ENCODE measurements at places on chromosomes 5 and 9.

GRCh38 chr9:112846528-112847488 lies 43.9 kb downstream of the SLC46A2 start:
- DNase-seq, result no peak

- DNase-seq, result no peak
Observed at GRCh38 chr5:66234241-66234640, 90.1 kb downstream of the SREK1 start.

DNA sequence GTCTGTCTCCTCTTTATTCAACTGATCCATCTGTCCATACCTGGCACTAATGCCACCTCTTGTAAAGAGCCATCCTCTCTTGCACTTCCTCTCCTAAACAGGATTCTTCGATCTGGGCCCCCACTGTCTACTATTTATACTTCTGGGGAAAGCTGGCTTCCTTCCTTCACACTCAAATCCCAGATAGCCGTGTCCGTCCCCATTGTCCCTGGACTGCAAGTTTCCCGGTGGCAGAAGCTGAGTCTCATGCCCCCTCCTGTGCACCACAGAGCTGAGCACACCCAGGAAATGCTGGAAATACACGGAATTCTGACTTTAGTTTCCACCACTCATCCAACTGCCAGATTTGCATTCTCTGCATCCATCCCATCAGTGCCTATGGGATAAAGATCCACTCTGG lies 84.0 kb downstream of the MARCHF11 start:
- no peak for DNase-seq

- no peak for DNase-seq
Observed at GRCh38 chr9:135536216-135536615, 9.7 kb upstream of the OBP2A start.

- no peak for DNase-seq
Observed at GRCh38 chr9:114416906-114417305, 29.1 kb upstream of the AKNA start.

DNA sequence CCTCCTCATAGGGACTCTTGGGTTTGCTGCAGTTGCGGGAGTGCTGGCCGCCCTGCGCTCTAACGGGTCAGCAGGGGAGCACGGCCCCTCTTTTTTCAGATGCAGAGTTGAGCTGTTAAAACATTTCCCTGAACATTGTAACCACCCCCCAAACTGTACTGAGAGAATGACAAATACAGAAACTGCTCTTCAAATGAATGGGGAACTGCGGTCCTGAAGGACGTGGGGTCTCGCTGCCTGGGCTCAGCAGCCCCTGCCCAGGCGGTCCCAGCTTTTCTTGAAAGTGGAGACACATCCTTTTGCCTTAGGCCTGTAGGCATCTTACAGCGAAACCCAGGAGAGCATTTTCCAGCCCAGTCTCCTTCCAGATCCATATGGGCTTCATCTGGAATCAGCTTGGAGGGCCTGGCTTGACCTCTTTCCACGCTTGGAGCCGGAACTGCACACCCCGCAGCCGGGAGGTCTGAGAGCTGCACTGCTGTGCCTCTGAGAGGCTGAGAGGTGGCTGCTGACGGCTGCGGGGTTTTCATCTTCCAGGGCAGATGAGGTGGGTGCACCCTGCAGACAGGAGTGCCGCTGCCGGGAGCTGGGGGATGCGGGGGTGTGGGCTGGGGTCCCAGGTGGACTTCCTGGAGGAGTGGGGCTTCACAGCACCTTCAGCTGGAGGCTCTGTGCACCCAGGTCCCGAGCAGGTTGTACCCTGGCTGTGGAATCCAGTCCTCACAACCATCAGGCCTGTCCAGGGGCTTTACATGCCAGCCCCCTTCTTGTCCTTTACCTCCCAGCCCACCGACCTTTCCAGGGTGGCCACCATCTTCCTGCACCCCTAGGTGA lies 1.2 kb upstream of the AGPAT2 start:
- DNase-seq, result no peak

- no peak for DNase-seq
Observed at GRCh38 chr5:16727755-16728325, 111.0 kb upstream of the RETREG1 start.

- no peak for DNase-seq
Observed at GRCh38 chr9:105901514-105902109, 207.3 kb downstream of the TMEM38B start.

DNA sequence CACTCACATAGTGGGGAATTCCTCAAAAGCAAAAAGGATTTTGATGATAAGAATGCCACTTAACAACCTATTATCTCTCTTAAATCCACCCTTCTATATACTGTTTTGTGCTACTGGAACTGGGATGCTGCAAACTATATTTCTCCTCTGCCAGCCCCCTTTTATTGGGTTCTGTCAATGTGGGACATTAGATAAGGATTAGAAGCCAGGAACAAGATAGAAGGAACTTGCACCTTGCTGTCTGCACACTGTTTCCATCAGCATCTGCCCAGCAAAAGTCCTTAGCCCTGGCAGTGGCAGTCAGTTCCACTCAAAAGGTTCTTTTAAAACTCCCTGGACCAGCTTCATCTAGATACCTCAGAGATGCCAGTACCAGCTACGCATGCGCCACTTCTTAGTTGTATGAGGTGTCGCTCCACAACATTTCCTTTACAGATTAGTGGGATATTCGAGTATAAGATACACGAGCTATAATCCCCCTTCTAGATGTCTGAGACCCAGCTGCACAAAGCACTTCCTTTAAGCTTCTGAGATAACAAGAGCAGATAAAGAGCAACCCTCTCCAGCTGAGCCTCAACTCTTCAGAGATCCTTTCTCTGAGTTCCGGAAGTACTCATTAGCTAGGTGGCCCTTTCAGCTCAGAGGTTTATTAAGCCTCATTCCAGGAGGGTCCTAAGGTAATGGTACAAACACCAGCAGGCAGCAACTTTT lies 45.3 kb downstream of the CERT1 start:
- DNase-seq, result no peak

DNA sequence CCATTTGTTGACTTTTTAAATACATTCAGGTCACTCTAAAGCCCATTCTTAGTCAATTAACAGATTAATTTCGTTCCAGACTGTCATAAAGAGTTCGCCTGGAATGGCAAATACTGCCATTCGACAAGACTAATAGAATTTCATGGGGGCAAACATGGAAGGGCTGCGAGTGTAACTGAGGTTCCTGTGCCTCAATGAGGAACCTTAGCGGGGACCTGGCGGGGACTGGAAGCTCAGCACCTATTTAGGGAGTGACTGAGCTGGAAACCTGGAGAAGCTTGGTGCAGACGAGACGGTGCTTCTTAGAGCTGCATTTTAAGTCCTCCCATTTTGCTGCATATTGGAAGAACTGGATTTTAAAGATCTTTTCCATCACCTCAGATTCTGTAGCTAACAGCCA lies 3.4 kb downstream of the VCAN start:
- DNase-seq, result peak; percentile 16

DNA sequence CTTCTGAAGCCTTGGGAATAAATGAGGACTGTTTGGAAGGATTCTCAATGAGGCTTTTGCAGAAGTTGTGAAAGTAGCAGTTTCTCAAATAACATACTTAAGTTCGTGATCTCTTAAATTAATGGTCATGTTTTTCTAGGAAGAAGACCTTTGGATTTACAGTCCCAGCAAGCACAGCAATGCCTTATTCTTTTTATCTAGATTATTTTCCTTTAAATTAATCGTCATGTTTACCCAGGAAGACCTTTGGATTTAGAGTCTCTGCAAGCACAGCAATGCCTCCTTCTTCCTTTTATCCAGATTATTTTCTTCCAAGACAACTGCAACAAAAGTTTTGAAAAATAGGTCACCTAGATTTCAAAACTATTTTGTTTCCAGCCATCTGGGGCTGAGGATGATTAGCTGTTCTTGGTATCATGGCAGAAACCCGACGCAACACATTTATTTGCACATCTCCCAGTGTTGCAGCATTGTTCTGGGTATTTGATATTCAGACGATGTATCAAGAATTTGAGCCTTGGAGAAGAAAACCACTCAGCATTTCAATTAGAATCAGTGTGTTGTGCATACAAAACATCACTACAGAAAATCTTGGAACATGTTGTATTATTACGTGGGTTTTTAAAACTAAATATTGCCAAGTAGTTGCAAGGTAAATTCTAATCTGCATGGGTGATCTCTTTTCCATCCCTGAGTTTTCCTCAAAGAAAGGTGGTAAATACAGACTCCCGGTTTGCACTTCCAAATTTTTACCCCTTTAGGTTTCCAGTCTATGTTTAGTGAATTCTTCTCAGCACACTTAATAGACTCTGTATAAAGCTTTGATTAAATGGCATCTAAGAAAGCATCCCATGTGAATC lies 50.9 kb downstream of the JAKMIP2 start:
- DNase-seq, result no peak

DNA sequence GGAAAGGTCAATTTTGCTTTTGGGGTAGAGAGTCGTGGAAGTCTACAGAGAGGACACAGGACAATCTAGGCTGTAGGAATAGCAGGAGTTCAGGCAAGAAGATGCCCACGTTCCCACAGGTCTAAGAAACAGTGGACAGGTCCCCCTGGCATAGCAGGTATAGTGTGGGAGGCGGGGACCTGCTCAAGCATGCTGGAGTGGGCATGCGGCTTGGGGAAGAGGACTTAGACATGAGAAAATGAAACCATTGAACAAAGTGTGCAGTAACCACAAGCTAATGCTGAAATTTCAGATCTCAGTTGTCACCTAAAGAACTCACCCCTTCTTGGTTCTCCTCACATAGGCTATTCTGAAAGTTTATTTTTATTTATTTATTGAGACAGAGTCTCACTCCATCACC lies 142.8 kb upstream of the EFNA5 start:
- DNase-seq, result no peak

- peak; percentile 66 for DNase-seq
Observed at GRCh38 chr9:124122813-124123462, 111.4 kb downstream of the LHX2 start.

GRCh38 chr5:57215629-57216195 lies 41.9 kb downstream of the GPBP1 start:
- DNase-seq, result no peak

- DNase-seq, result peak; percentile 22
Observed at GRCh38 chr5:137563646-137564397, 64.7 kb upstream of the SPOCK1 start.

DNA sequence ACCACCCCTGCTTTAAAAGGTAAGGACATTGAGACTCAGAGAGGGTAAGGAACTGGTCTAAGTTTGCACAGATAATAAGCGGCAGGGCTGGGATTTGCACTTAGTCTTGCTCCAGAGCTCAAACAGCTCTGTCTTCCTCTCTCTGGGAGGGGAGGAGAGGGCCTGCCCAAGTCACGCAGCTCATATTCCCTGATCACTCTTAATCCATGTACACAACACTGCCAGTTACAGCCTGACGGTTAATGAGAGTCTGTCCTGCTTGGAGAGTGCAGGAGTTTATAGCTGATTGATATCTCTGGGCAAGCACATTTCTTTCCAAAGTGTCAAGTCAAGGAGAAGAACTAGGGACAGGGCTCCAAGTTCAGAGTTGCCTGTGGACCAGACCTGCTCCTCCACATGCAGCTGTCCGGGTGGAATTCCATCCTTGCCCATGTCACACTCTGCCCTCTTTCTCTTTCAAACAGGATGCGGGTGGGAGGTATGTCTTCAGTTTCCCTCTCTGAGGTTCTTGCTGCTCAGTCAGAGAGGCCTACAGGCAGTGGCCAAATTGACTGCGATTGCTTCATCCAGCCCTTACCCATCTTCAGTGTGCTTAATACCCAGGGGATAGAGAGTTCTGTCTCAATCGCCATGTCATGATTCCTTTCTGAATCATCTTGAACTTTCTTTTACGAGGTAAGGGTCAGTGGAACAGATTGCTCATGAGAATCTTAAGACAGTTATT lies 54.5 kb downstream of the GALNT12 start:
- DNase-seq, result peak; percentile 95

DNA sequence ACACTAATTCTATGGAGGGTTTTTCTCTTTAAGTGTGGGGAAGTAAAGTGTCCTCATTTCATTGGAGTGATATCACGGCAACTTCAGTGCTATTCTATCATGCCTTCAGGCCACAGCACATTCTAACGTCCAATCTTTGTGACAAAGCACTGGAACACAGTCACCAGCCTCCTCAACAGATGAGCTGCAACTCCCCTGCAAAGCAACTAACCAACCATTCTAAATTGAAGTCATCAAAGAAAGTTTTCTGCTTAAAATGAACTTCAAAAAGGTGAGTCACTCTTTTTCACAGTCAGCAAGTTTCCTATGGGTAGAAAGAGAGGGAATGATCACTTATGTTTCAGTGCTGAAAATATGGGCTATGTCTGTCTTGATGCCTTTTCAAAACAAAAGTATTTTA lies 190.8 kb downstream of the ELAVL2 start:
- DNase-seq, result no peak

GRCh38 chr9:128503870-128504269 lies 649 bp upstream of the GLE1 start:
- DNase-seq, result peak; percentile 25

DNA sequence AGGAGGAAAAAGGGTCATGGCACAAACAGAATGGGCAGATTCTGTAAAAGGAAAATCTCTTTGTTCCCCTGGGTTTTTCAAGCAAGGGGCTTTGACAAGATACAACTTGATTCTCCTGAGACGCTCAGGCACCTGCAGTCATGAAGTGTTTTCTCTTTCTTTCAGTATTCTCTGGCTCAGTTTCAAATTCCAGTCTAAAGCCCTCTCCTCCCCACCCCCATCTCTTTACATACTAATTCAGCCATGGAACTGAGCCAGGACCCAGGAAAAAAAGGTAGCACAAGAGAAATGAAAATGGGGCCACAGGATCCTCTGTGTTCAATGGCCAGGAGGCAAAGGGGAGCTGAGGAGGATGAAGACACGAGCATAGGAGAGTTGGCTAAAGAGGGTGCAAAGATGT lies 408.4 kb downstream of the SPOCK1 start:
- DNase-seq, result no peak

DNA sequence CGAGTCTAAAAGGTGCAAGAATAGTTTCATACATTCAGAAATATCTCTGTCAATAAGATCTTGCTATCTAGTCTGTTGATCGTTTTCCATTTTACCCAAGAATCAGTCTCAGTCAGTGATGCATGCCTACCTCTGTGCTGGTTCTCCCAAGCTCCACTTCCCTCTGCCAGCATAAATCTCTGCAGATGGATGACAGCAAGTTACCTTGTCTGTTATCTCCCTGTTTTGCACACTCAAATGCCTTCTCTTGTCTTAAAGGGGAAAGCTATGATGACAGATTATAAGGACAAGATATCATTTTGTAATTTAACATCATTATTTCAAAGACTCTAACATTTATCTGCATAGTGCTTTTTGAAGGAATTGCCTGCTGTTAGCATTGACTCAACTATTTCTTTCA lies 802.1 kb upstream of the SEMA6A start:
- DNase-seq, result no peak

DNA sequence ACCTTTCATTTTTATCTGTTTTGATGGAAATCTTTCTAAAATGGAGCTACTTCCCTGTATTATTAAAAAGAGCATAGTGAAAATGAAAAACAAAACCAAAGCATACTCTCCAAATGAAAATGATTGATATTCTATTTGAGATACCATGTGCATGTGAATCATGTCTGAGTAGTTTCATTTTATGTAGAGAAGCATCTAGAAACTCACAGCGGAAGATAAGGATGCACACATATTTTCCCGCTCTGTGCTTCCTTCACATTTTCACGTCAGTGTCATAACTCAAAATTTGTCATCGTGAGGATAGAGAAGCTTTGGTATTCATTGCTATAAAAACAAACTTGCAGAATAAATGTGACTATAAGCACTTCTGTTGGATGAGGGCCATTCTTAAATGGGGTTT lies 34.0 kb upstream of the CLINT1 start:
- DNase-seq, result no peak
